ENCODE measurements at places on chromosomes 2 and 18.

GRCh38 chr2:25504266-25504665 is 162.5 kb upstream of the DNMT3A start:
- no peak for DNase-seq

DNA sequence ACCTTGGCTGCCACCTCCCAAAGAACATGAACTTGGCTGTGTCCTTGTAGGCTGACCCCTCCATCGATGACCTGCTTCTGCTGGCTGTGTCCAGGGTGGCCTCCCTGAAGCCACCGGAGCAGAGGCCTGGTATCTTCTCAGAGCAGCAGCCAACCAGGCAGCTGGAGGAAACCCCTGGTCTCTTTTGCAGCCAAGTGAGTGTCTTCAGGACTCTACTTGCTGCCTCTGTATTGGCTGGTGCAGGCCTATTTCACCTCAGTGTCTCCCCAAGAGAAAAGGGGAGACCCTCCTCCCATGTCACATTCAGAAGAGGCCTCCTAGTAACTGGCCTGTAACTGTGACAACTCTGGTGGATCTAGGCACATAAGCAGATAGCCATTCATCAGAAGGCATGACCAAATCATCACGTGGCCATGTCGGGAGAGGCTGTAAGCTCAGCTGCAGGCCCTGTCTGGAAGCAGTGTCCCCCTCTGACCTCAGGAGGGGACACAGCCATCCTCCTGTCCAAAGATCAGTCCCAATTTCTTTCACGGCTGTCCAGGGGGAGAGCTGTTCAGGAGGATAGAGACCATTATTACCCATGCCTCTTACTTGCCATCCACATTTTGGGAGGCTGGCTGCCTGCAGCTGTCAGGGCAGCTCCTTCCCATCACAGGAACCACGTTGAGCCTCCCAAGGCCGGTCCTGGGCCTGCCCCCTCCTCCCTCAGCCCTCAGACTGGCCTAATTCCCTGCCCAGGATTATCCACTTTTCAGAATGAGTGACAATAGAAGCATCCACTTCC is 20.9 kb upstream of the ROCK2 start:
- no peak for DNase-seq

- DNase-seq, result no peak
Observed at GRCh38 chr2:75416420-75417342, 144.1 kb downstream of the EVA1A start.

DNA sequence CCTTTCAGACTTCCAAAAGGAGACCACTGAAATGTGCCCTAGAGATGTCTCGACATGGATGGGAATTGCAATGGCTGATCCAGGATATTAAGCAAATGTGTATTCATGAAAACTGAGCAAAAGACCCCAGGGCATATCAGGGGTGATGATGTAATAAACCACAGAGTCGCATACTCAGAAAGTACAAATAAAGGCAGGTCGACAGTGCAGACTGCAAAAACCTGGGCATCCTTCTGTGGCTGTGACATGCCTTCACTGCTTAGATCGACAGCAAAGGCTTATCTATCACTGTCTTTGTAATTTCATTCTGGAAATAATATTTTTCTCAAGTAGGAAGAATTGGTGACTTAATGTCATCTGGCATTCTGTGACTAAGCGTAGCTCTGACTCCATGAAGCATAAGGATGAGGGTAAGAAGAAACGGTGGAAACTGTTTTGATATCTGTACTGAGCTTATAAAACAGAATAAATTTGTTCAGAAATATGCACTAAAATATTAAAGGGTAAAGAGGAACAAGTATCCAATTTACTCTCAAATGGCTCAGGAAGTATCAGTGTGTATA is 115.6 kb upstream of the NRP2 start:
- DNase-seq, result no peak

DNA sequence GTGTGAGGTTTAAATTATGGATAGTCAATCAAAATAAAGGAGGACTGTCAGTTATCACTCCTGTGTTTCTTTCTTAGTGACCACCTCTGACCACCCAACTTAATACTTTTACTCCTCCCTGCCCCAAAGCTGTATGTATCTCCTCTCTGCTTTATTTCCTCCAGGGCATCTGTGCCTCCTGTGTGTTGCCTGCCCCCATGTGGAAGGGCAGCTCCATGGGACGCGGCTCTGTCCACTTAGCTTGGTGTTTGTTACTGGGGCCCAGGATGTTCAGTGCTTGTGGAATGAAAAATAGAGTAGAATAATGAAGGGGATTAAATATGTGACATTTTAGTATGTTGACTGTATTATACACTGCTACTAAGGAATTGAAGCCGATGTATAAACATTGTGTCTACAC is 9.8 kb downstream of the ACP1 start:
- no peak for DNase-seq

DNA sequence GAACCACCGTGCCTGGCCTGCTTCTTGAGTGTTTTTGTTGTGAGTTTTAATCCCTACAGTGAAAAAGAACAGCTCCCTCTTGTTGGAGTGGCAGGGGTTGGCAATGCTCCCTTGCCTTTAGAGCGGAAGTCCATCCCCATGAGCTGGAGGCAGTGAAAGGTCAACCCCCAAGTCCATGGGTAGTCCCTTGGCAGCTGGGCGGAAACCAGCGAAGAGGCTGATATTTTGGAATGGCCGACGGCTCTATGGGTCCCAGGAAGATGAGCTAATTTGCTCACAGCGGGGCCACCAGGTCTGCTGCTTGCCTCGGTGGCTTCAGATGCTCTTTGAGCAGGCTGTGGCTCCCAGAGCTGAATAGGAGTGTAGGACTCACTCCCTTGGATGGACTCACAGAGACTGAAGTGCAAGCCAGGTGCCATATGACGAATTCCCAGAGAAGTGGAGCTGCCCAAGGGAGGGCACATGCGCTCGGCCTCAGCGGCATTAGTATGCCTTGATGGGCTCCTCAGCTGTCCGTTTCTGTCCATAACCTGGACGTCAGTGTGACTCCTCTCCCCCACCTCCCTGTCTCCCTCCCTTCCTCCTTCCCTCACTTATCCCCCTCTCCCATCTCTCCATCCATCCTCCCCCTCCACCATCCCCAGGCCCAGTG is 25.4 kb upstream of the RHOB start:
- DNase-seq, result no peak

DNA sequence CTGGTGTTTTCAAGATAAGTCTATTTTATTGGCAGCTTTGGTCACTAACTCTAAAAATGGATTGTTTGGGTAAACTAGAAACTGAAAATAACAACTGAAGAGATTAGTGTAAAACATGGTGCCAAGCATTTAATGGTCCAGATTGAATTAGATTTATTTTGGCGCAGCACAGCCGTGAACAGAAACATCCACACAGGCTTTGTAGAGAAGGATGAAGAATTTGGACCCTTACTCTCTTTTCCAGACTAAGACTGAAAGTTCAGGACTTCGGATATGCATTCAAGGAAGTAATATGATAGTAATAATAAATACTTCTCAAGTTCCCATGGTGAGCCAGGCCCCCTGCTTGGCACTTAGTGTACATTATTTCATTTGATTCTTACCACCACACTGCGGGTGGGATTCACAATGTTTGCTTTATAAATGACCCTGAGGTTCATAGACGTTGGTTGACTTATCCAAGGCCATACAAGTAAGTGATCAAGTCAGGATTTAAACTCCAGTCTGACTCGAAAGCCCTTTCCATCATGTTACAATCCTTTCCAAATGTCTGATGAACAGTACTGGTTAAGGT is 54.2 kb upstream of the ITGB6 start:
- DNase-seq, result no peak

- DNase-seq, result no peak
Observed at GRCh38 chr2:16400127-16400623, 265.5 kb downstream of the CYRIA start.

DNA sequence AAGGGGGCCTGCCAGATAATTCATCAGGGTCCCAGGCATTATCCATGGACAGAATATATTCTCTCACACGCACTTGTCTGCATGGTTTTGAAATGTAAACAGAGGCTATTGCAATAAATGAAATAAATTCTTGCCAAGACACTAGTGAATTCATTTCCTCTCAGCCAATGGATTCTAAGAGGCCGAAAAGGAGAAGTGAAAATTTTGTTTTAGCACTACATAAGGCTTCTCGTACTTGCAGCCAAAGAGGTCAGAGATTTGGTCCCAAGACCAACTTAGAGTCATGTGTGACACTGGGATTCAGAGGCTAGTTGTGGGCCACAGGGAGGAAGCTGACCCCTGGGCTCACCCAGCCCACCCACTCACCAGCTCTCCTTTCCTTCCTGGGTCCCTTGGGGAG is 184.1 kb upstream of the GLI2 start:
- no peak for DNase-seq

GRCh38 chr18:70513502-70514171 is 224.8 kb downstream of the SOCS6 start:
- no peak for DNase-seq

DNA sequence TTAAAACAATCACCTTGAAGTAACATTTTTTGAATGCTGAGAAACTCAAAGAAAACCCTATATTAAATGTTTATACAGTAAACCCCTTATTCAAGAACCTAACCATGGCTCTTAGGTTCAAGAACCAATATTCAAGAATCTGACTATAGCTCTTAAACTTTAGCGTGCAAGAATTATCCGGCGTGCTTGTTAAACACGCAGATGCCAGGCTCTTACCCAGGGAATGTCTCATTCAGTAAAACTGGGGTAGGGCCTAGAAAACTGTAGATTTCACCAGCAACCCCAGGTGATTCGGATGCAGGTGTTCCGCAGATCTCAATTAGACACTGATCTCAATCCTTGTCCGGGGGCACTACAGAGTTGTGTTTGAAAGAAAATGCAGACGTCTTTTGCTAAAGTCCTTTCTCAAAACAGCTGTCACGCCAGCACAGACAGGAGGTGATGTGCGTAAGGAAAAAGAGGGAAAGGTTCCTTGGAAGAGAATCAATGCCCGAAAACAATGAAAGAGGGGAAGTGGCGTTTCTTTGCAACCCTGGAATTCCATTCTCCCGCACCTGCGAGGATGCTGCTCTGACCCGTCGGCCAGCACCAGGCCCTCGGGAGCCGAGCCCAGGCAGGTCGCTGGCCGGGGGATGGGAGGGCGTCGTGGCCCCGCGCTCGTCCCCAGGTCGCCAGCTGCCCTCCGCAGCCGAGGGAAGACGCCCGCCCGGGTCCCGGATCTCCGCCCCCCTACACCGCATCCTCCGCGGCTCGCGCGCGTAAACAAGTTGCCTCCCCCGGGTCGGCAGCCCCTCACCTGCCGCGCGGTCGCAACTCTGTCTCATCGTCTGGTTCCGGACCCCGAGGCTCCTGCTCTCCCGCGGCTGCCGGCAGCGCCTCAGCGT is 851 bp downstream of the EIF2AK3 start:
- DNase-seq, result no peak

DNA sequence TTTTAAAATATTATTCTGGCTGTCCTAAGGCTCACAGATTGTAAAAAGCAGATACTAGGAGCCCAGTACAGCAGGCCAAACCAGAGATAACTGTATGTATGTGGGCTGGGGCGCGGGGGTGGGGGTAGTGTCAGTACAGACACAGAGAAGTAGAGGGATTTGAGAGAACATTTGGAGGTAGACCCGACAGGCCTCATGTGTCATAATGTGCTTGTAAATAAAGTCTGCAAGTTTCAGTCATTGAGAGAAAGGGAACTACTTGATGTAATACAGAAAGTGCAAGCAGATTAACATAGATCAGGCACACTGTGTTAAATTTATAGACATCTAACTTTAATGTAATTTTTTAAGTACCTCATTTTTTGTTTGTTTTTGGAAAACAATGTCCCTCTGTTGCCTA is 7.4 kb upstream of the POLI start:
- no peak for DNase-seq

- no peak for DNase-seq
Observed at GRCh38 chr2:9909106-9909505, 42.4 kb upstream of the GRHL1 start.

- DNase-seq, result no peak
Observed at GRCh38 chr2:106537047-106537446, 49.9 kb downstream of the CD8B2 start.

DNA sequence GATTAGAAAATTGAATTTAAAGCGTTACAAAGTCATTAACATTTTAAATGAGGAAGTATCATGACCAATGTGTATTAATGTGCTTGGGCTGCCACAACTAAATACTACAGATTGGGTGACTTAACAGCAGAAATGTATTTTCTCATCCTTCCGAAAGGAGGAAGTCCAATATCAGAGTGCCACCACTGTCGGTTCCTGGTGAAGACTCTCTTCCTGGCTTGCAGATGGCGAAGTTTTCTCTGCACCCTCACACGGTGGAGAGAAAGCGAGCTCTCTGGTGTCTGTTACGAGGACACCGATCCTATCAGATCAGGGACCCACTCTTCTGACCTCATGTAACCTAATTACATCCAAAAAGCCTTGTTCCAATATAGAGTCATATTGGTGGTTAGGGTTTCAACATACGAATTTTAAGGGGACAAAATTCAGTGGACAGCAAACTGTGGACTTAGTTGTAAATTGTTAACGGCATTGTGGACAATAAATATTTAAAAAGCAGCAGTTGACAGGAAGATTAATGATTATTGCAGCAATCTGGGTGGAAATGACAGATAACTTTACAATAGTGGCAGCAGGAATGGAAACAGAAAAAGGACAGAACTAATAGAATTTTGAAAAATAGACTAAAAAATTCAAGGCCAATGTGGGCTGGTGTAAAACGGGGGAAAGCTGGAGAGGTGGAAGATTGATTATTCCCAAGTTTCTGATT is 35.1 kb upstream of the CYRIA start:
- DNase-seq, result no peak

GRCh38 chr2:148989882-148990493 is 48.5 kb upstream of the LYPD6B start:
- no peak for DNase-seq

DNA sequence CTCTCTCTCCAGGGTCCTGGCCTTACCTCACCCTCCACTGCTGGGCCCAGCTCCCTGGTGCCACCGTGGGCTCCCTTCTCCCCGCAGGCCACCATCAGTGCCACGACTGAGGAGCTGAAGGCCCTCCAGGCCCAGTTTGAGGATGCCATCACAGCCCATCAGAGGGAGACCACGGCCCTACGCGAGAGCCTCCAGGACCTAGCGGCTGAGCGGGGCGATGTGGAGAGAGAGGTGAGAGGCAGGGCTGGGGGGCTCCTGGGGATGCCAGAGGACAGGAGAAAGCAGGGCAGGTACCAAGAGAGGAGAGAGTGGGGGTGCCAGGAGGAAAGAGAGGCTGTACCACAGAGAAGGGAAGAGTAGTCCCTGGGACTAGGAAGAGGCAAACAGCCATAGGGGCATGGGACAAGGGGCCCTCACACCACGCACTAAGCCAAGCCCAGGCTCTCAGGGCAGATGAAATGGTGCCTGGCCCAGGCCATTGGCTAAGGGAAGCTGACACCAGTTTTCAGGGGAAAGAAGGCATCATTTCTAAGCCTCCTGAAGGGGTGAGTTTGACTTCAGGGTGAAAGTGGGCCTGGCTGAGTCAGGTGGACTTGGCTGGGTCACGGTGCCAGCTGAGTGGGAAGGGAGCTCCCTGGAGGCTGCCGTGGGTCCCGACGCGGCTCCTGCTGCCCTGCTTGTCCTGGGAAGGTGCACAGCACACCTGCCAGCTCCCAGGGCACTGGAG is 39.0 kb upstream of the SNED1 start:
- DNase-seq, result no peak
